ENCODE measurements at places on chromosomes 1 and 21.

DNA sequence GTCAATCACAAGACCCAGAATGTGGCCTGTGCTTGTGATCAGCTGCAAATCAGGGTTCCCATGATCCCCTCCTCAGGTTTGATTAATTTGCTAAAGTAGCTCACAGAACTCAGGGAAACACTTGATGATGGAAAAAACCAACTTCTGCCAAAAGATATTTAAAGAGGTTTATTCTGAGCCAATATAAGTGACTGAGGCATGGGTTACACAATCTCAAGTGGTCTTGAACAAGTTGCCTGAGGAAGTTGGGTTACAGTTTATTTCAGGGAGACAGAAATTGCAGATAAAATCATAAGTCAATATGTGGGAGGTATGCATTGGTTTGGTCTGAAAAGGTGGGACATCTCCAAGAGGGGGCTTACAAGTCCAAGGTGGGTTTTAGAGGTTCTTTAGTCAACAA, 243.1 kb downstream of the S1PR1 start:
- no peak for DNase-seq

- no peak for DNase-seq
Observed at GRCh38 chr1:15830258-15830657, 17.2 kb upstream of the SPEN start.

DNA sequence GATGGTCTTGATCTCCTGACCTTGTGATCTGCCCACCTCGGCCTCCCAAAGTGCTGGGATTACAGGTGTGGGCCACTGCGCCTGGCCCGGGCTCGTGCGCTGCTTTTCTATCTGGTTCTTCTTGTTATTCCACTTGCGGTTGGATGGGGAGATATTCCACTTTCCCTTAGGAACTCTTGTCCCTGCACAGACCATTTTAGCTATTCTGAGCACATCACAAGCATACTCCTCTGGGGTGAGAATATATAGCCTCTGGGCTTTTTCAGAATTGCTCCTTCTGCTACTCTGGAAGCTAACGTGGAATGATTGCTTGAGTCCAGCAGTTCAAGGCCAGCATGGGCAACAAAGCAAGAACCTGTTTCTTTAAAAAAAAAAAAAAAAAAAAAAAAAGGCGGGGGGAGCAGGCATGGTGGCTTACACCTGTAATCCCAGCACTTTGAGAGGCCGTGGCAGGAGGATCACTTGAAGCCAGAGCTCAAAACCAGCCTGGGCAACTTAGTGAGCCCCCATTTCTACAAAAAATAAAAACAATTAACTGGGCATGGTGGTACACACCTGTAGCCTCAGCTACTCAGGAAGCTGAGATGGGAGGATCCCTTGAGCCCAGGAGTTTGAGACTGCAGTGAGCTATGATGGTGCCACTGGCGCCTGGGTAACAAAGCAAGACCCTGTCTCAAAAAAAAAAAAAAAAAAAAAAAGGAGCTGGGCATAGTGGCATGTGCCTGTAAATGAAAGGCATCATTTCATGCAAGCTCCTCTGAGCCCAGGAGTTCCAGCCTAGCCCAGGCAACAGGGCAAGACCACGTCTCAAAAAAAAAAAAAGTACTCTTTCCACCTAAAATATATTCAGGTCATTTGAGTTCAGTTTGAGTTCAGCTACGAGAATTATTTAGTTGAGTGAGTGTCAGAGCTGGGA, 11.8 kb upstream of the PGD start:
- DNase-seq: no peak

DNA sequence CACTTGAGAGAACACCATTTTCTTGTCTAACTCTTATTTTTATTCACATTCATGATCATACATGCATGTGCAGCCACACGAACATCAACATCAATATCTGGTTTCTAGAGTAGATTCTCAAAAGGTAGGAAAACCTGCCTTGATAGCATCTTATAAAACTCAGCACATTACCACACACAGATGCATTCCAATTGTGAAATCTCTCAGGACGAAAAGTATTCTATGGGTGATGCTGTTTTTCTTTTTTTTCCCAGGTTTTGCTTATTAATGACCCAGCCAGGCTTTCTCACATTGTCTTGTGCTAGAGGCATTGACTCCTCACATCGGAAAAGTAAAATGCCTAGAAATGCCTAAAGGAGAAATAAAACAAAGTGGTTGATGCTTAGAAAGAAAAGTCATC, 562.8 kb downstream of the KIF26B start:
- no peak for DNase-seq

All from fibroblast of skin of left biceps (primary cell).